ENCODE measurements at places on chromosomes 13 and 19.

DNA sequence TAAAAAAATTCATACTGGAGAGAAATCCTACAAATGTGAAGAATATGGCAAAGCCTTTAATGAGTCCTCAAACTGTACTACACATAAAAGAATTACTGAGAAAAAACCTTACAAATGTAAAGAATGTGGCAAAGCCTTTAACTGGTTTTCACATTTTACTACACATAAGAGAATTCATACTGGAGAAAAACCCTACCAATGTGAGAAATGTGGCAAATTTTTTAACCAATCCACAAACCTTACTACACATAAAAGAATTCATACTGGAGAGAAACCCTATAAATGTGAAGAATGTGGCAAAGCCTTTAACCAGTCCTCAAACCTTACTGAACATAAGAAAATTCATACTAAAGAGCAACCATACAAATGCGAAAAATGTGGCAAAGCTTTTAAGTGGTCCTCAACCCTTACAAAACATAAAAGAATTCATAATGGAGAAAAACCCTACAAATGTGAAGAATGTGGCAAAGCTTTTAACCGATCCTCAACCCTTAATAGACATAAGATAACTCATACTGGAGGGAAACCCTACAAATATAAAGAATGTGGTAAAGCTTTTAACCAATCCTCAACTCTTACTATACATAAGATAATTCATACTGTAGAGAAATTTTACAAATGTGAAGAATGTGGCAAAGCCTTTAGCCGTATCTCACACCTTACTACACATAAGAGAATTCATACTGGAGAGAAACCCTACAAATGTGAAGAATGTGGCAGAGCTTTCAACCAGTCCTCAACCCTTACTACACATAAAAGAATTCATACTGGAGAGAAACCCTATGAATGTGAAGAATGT lies 29.0 kb downstream of the ZNF730 start:
- no peak for DNase-seq

DNA sequence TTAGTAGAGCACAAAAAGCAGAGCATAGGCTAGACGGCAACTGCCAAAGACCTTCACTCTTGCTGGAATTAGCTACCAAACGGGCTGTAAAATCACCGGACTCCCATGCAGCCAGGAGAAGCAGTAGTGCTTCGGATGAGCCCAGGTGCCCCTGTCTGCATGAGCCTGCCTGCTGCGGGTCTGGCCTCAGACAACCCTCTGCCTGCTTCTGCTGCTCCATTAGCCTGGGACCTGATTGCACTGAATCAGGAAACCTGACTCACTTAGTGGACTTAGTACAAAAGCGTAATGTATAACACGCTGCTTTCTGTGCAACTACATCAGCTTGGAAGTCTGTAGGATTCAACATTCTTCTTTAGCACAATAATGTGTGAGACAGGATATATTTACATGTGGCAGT lies 170.0 kb downstream of the LMO7 start:
- no peak for DNase-seq

- DNase-seq, result no peak
These were observed 1612.3 kb upstream of the PRR20A start for GRCh38 chr13:55528434-55528833.

DNA sequence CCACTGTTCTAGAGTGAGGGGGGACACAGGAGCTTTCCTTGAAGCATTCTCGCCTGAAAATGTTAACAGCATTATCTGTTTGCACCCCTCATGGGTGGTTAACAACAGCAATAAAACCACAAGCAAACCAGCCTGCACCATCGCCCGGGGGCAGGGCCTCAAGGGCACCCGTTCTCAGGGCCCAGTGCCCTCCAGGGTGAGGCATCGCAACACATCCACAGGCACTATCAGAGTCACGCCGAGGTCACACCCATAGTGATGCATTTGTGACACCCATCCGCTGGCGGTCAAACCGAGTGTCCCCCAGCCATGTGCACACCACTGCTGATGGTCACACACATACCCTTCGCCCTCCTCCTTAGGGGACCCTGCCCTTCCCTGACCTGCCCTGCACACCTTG lies 4.6 kb downstream of the FUT5 start:
- DNase-seq, result no peak

- no peak for DNase-seq
These were observed 28.5 kb upstream of the TSHZ3 start for GRCh38 chr19:31377736-31378135.

DNA sequence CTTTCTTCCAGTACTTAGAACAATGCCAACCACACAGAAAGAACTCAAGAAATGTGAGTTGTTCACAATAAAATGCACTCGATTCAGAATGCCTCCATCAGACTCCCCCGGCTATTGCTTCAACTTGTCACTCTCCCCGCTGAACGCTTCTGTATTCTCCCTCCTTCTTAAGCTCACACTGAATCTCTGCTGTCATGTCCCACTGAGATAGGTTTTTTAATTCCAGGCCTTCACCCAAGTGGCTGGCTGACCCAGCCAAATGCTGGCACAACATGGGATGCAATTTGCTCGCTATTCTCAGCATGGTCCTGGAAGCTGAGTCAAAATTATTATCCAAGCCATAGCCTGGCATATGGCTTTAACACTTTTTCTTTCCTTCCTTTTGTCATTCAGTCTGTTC lies 76.8 kb upstream of the SERP2 start:
- DNase-seq, result no peak

- no peak for DNase-seq
These were observed 106.6 kb downstream of the COL4A2 start for GRCh38 chr13:110413676-110414040.

GRCh38 chr13:29483623-29484022 lies 111.9 kb downstream of the SLC7A1 start:
- no peak for DNase-seq

DNA sequence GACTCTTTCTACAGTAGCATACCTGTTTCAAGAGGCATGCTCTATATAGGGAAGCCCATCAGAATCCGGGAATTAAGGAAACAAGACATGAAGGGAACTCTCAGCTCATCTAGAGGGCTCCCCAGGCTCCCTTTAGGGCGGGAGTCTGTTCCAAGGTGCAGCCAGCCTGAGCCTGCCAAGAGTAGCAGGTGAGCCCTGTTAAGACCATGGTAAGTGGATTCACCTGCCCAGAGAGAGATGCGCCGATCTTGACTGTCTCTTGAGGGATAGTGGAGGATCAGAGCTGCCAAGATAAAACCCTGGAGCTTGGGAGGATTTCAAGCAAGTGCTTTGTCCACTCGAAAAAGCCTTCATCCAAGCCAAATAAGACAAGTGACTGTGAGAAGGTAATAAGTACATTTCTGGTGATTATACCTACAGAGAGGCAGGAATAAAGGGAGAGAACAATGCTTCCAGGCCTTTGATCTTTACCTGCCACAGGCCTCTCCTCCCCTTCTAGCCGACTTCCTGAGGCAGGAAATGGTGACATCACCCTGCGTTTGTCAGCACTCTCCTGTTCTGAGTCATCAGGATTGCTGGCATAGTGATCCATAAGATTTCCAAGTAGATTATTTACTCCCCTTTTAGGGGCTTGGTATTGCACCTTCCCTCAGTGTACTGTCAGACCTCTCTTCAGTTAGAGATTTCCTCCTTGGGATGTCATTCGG lies 31.5 kb downstream of the KLF5 start:
- DNase-seq, result no peak

DNA sequence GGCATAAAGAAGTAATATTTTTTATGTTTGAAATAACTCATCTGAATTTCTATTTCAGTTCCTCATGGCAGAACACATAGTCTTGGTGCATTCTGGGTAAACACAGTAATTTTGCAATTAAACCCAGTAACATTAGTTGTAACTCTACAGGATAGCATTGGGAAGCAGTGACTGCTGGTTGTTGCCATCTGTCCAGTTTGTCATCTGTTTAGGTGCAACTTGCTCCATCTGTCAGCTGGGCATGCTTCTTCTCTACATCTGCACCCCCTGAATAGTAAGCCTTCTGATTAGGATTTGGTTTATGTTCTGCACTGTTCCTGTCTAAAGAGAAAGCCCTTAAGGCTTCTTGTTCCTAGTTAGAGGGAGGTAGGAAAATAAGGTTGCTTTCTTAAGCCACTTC lies 63.5 kb upstream of the CSNK1A1L start:
- DNase-seq, result no peak

- DNase-seq, result peak; percentile 85
These were observed 61.9 kb downstream of the AP1M1 start for GRCh38 chr19:16259385-16260159.

GRCh38 chr13:110581506-110582185 lies 20.1 kb upstream of the RAB20 start:
- no peak for DNase-seq

- no peak for DNase-seq
These were observed 2.6 kb upstream of the POLR2E start for GRCh38 chr19:1097810-1098176.

DNA sequence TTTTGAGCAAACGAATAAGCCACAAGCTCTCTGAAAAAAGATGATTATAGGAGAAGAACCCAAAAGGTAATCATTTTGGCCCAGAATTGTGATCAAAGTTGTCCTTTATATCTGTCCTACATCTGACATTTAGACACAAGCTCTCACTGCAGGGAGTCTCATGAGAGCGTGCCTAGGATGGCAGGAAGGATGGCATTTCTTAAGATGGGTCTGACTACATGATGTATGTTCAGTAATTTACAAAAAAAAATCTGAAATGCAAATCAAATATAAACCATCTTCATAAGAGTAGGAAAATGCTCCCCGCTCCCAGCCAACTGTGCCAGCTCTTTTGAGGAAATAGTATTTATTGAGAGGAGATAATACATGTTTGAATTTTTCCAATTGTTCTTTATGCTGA lies 81.0 kb upstream of the MBNL2 start:
- DNase-seq, result no peak

GRCh38 chr13:102648046-102648445 lies 46.8 kb downstream of the METTL21C start:
- DNase-seq, result no peak

DNA sequence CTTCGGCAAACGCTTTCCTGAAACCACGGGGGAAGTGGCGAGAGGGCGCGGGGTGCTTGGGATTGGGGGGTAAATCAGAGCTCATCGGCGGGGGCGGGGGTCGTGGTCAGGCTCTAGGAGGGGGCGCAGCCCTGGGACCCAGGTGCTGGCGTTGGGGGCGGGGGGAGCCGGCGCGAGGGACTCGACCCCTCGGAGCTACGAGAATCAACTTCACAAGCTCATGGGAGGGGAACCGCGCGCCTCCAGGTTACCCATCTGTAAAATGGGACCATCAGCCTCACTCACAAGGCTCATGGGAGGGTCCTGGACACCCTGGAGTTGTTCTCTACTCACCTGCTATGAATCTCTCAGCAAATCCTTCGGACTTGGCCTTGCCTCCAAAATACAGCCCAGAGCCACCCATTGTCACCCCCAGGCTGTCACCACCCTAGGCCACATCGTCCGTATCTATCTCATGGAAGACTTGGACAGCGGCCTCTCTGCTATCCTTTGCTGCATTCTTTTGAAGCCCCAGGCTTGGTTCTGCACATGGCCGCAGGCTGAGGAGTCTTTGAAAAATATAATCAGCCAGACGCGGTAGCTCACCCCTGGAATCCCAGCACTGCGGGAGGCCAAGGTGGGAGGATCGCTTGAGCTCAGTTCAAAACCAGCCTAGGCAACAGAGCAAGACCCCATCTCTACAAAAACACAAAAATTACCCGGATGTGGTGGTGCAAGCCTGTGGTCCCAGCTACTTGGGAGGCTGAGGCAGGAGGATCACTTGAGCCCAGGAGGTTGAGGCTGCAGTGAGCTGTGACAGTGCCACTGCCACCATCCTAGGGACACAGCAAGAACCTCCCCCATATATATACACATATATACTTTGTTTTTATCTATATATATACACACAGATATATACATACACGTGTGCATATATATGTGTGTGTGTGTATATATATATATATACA lies 939 bp upstream of the RANBP3 start:
- DNase-seq, result no peak

GRCh38 chr13:93628136-93628797 lies 401.7 kb downstream of the GPC6 start:
- no peak for DNase-seq

- DNase-seq, result no peak
These were observed 385.6 kb downstream of the SLITRK6 start for GRCh38 chr13:85413664-85414063.

- DNase-seq, result no peak
These were observed 222.8 kb downstream of the NDFIP2 start for GRCh38 chr13:79703772-79704171.

DNA sequence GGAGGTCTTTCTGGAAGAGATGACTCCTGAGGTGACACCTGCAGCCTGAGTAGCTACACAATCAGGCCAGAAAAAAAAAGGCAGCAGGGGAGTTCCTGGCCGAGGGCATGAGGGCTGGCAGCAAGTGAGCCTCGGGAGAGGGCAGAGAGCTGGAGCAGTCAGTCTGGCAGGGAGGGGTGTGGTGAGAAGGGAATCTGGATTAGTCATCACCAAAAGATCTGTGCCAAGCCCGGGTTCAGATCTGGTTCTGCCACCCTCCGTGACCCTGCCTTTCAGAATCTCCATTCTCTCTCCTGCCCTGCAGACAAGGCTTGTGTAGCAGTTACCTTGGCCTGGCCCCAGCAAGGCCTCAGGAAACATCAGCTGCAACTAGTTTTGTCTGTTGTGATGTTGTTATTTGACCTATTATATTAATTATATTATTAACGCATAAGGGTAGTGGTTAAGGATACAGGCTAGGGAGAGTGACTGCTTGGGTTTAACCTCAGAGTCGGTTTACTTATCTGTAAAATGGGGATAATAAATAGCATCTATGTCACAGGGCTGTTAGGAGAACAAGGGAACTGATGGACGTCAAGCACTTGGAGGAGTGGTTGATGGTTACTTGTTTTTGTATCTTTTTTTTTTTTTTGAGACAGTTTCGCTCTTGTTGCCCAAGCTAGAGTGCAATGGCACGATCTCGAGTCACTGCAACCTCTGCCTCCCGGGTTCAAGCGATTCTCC lies 2.7 kb upstream of the CAPNS1 start:
- no peak for DNase-seq

DNA sequence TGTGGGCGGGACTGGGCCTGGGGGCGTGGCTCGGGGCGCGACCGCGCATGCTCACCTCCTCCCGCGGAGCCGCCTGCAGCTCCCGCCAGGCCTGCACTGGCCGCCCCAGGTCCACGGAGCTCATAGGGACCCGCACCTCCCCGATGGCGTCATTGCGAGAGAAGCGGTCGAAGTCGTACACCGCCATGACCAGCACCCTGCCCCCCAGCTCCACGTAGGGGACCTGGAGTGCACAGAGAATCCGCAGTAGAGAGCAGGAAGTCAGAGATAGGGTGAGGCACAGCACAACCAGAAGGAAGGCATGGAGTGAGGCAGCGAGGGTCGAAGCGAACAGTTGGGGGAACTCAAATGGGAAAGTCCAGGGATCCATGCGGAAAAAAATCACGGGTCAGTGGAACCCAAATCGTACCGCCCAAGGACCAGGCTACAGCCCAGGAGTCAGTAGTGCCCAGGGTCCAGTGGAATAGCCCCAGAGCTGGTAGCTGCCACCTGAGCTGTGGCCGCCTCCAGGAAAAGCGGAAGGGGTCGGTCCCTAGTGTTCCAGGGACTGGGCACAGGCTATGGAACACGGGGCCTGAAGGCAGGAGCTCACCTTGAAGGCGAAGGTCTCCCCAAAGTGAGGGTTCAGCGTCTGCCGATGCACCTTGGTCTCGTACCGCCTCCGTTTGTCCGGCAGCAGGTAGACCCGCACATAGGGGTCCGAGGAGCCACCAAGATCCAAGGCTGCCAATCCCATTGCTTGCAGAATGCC lies 4.8 kb downstream of the SYT5 start:
- DNase-seq, result no peak

Data from germinal center (tissue), 1 donor.